ENCODE measurements at places on chromosomes 11 and 22.

DNA sequence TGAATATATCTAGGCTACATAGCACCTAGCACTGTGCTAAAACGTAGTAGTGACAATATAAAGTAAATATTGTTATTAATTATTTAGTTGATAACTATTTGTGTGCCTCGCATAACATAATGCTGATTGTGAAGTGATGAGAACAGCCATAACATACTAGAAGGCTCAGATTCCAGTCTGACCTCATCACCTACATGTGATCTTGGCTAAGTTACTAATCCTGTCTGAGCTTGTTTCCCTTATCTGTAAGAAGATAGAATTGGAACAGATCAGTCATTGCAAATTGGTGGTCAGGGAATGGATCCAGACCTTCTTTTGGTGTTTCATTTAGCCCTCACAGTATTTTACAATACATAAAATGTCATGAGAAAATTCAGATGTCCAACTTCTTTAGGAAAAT lies 103.4 kb upstream of the SEZ6L start:
- DNase-seq = no peak

- DNase-seq = no peak
These were observed 153.2 kb upstream of the NARS2 start for GRCh38 chr11:78727816-78728215.

DNA sequence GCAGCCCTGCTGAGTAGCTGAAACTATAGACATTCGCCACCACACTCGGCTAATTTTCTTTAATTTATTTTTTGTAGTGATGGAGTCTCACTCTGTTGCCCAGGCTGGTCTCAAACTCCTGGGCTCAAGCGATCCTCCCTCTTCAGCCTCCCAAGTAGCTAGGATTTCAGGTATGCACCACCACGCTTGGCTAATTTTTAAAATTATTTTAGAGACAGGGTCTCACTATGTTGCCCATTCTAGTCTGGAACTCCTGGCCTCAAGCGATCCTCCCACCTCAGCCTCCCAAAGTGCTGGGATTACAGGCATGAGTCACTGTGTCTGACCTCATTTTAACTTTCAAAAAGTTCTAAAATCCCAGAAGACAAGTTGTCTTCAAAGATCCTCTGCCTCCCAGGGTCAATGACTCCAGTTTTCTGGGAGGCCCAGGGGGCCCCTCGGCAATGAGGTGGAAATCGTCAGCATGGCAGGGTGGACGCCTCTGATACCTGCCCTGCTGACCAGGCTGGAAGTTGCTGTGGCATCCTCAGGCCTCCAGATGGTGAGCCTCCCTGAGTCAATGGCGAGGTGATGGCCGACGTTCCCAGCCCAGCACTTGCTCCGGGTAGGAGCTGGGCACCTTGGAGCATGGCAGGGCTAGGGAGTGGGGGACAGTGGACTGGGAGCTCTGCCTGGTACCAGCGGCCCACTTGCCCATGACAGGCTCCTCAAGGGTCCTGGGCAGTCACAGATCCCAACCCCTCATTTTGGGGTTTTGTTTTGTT lies 31.1 kb downstream of the RPL3 start:
- no peak for DNase-seq

GRCh38 chr22:40808018-40808841 lies 10.9 kb downstream of the SLC25A17 start:
- no peak for DNase-seq

DNA sequence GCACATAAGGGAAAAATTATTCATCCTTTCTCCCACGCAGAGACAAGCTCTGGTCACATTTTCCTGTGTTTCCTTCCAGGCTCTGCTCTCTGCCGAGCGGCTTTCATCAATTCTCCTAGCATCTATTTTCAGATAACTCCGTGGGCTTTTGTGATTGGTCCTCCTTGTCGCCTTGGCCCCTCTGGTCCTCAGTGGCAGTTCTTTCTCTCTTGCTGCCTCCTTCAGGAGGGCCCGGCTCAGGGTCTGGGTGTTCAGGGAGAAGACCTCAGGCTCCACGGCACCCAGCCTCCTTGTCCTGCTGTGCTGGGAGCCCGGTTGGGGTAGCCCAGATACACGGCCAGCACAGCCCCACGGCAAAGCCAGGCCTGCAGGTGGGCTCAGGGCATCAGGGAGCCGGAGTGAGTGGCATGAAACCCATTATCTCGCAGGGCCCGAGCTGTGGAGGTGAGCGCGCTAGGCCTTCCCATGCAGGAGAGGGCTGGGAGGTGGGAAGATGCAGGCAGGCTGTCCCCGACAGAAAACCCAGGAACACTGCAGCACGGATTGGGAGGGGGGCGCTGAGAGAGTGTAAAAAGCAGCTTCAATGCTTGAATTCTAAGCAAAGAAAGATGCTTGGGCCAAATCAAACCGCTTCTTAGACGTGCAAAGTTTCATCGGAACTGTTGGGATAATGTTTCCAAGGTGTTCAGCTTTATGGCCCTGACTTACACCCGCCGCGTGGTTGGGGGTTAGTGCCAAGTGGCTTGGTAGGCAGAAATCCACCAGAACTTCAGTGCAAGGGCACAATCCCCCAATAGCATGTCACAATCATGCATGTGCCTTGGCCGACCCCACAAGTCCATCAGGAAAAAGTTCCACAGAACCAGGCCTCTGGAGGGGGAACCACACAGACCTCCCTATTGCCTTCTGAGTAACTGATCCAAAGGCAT lies 81.9 kb upstream of the WNT7B start:
- no peak for DNase-seq

DNA sequence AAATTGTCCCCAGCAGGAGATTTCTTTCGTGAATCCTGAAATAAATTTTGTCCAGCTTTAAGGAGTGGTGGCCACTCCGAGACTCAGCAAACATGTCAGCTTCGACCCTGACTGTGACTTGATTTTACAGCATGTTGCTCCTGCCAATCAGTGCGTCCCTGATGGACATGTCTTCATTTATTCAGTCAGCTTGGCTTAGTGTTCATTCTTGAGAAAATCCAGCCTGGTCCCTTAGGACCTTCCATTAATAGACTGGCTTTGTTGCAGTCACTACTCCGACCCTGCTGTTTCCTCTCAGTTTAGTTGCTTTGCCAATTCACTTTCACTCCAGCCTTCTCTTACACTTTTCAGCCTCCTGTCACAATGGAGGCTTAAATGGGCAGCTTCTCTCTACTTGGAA lies 30.5 kb downstream of the TMPRSS5 start:
- DNase-seq = no peak

DNA sequence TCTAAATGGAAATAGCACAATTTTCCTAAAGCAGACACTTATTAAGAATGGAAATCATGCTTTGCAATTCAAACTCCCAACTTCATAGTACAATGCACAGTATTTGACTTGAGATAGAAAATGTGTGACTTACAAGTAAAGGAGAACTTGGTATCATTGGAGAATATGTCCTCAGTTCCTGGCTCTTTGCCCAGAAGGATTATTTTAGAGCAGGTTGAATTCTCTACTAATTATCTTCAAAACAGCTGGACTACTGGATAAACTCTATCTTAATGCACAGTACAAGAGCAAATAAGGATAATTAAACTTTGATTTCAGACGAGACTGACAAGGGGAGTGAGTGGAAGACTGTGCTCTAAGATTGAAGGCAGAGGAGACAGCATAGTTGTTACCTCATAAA lies 839.4 kb downstream of the OPCML start:
- no peak for DNase-seq
